NCI-H2081 (cell line): ENCODE measurements at places on chromosomes 3 and 15.
A peak's percentile ranks its signal among the peaks of the same experiment; 100 is the strongest.

DNA sequence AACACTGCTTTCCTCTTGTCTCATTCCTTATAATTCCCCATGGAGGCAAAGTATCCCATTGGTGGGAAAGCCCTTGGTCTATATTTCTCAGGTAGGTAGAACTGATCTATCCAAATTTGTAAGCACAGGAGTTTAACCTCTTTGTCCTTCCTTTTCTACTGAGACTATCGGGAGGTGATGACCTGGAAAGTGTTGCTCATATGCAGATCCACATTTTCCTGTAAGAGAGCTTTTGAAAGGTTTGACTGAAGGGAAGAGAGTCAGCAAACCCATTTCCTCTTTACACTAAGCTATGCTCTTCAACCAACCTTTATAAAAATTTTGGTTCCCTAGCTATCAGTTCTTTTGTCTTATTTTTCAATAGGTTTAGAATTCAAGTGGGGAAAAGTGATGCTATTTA is 200.7 kb downstream of the TIGIT start:
- no peak for DNase-seq

DNA sequence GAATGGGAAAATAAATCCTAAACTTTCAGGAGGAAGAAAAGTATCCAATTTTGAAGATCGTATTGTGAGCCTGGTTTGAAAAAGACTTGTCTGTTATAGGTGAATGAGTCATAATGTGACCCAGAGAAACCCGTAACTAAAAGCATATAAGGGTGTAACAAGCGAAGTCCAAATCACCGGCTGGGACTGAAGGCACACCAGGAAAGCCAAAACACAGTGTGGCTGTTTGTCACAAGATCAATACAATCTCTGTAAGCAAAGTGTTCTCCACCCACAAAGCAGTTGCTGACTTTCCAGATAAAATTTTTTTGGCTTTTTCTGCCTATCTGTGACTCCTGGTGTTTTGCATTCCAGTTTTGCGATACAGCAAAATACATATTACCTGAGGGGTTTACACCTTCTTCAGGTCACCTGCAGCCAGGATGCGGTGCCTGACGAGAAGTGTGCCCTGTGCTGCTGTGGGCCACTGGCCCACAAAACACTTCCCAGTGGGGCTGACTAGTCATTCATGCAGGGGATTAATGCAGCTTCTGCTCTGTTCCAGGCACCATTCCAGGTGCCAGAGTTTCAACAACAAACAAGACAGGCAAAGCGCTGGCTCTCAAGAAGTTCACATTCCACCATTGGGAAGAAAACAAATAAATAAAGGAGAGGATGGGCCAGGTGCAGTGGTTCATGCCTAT is 14.4 kb downstream of the HES1 start:
- DNase-seq, result no peak

GRCh38 chr3:101228441-101228840 is 91.9 kb downstream of the IMPG2 start:
- no peak for DNase-seq

DNA sequence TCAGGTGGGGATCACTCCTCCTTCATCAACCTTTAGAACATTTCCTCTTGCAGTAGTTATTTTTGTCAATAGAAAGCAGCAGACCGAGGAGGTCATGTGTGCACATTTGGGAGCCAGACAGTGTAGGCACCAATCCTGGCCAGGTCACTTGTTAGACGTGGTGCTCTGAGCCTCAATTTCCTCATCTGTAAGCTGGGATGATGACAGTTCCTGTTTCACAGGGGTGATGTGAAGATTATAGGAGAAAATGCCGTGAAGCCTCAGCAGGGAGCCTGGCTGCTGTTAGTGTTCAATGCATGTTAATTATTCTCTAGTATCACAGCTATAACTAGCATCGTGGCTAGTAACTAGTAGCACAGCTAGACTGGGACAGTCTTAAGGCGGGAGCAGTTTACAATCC is 64.7 kb downstream of the ATP2B2 start:
- no peak for DNase-seq

- DNase-seq, result no peak
Measured at GRCh38 chr15:70063980-70064379, 33.7 kb downstream of the TLE3 start.

GRCh38 chr15:44584162-44584749 is 47.3 kb downstream of the EIF3J start:
- peak; percentile 50 for DNase-seq

DNA sequence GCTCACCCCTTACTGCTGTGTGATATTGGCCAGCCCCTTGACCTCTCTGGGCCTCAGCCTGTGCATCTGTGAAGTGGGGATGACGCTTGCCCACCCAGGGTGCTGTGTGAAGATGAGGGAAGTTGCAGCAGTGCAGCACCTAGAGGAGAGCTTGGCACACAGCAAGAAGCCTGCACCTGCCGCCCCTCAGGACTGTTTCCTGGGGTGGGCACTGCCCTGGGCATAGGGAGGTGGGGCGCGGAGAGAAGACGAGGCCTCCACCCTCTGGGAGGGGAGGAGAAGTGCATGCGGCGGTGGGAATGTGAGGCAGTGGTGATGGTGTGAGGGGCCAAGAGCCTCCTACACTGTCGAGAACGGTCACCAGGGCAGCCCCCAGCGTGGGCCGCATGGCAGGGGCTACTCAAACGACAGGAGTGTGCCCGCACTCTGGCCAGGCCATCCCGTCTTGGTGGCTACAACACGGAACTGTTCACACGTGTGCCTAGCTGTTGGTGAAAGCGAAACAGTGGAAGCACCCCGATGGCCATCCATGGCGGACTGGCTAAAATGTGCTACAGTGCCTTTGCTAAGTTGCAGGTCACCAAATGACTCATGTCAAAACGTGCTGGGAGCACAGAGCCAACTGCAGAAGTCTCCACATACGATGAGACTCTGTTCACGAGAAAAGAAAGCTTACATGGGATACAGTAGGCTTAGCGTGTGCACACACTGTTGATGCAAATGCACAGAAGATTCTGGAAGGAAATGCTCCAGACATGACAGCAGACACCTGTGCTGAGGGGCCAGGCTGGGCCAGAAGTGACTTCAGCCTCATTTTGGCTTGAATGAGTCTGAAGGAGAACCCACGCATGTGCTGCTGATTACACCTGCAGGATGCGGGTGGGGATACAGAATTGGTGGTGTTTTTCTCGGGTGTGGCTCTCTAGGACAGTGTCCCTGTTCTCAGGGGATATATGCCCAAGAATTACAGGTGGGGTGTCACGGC is 40.4 kb upstream of the IQSEC1 start:
- DNase-seq, result no peak

DNA sequence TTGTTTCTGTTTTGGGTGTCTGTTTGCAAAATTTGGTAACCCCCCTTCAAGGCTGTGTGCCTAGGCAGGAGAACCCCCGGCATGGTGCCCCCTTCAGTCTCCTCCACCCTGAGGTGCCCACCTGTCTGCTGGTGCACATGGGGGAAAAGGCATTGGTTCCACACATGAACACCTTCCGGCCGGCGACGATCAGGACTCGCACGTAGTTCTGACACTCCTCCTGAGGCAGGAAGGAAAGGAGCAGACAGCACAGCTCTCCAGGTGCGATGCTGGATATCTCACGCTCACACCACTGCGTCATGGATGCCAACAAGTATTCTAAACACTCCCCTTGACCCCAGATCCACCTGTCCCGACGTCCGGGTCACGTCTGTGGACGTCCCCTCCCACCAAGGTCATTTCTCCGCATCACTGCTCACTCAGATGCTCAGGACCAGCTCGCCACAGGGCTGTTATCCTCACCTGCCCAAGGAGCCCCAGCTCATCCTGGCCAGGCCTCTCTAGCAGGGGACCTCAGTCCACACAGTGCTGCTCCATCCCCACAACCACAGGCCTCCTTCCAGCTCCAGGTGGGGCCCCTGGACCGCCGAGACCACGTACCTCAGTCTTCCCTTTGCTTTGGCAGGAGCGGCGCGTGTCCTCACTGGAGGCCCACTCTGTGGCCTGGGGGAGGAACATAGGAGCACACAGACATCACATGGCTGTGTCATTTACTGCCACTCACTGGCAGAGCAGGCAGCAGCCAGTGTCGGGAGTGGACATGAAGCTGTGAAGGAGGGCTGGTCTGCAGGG is 99.0 kb downstream of the SEMA5B start:
- no peak for DNase-seq

- DNase-seq, result no peak
Measured at GRCh38 chr3:130529486-130530215, 12.7 kb downstream of the COL6A6 start.

- no peak for DNase-seq
Measured at GRCh38 chr3:43522727-43523362, 99.0 kb downstream of the ANO10 start.

GRCh38 chr3:189260556-189261493 is 89.1 kb downstream of the TPRG1 start:
- DNase-seq, result no peak

GRCh38 chr3:58628823-58629562 is 37.6 kb downstream of the FAM3D start:
- peak; percentile 70 for DNase-seq

GRCh38 chr3:151395806-151396205 is 11.3 kb upstream of the P2RY12 start:
- no peak for DNase-seq
